ENCODE measurements at places on chromosomes 2 and 18. TPM values are rescaled to one million over a fixed set of nuclear protein-coding genes. Genes with fewer than 3 reads are reported as not detected.

ICOS gene
- 40.9 TPM for total RNA-seq

LOXHD1 gene
- not detected for total RNA-seq

SERPINB12 gene
- not detected for total RNA-seq

TTR gene
- total RNA-seq: not detected

CNTNAP5 gene
- total RNA-seq: not detected

ZCCHC2 gene
- total RNA-seq: 43.4 TPM

EFR3B gene
- total RNA-seq: 0.09 TPM

HOXD10 gene
- total RNA-seq: not detected

DNAH7 gene
- total RNA-seq: not detected

TUBA3E gene
- total RNA-seq: not detected

AGXT gene
- total RNA-seq: not detected

ESPNL gene
- 0.14 TPM for total RNA-seq

KCNS3 gene
- total RNA-seq: not detected

SERPINB7 gene
- total RNA-seq: not detected

AFF3 gene
- total RNA-seq: 4.1 TPM

NTSR2 gene
- not detected for total RNA-seq

SLC5A7 gene
- total RNA-seq: not detected

ANKRD30B gene
- not detected for total RNA-seq

NEU4 gene
- total RNA-seq: 0.64 TPM

ACADL gene
- total RNA-seq: not detected

CD207 gene
- total RNA-seq: not detected

ANO7 gene
- 0.32 TPM for total RNA-seq

C2orf92 gene
- total RNA-seq: 10.4 TPM

ERMN gene
- 3.7 TPM for total RNA-seq

HOXD3 gene
- not detected for total RNA-seq

PRKAG3 gene
- total RNA-seq: not detected

TLX2 gene
- total RNA-seq: 1.1 TPM

MROH2A gene
- total RNA-seq: not detected

C1D gene
- 27.0 TPM for total RNA-seq

GCKR gene
- not detected for total RNA-seq

RAD51AP2 gene
- not detected for total RNA-seq

OXER1 gene
- total RNA-seq: 0.68 TPM

TEKT4 gene
- total RNA-seq: 0.59 TPM

KLHL29 gene
- total RNA-seq: 2.2 TPM

LPIN1 gene
- 62.1 TPM for total RNA-seq

CPLX4 gene
- not detected for total RNA-seq

GLB1L gene
- 3.7 TPM for total RNA-seq

NT5C1B gene
- not detected for total RNA-seq

ASB18 gene
- total RNA-seq: not detected

CD8B2 gene
- not detected for total RNA-seq

MYOM1 gene
- 1.5 TPM for total RNA-seq

METTL8 gene
- 21.0 TPM for total RNA-seq

TMEM247 gene
- total RNA-seq: not detected

SLC25A12 gene
- total RNA-seq: 27.4 TPM

FIGN gene
- not detected for total RNA-seq

ACTG2 gene
- total RNA-seq: not detected

BOLL gene
- not detected for total RNA-seq

ABCB11 gene
- total RNA-seq: not detected

ASAP2 gene
- total RNA-seq: 0.48 TPM
